ENCODE measurements at places on chromosomes 7 and 10.

DNA sequence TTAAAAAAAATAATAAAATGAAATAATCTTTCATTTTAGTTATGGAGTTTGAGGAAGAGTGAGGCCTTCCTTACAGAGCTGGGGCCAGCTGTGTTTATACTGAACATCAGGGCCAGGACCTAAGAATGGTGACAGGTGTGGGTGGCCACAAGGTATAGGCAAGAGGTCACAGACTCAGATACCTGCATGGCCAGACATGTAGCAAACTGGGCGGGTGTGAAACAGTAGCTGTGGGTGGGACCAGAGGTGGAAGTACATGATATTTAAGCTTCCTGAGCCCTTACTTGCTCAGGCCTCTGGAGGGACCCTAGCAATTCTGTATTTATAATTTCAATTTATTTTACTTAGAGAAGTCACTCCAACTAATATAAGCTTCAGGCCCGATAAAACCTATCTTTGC, 27.7 kb upstream of the CAMK1D start:
- DNase-seq = no peak

DNA sequence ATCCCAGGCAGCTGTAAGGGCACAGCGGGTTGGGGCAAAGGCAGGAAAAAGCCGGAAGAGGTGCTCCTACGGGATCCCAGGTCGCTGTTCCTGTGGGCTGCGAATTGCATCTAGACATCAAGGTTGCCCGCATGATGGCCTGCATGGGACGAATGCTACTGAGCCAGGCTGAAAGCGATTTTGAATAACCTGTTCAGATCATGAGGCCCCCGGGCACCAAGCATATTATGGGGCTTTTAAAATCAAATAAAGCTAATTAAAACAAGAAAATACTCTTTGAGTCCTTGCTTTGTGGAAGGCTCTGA, 37.1 kb downstream of the CAMK2B start:
- no peak for DNase-seq

DNA sequence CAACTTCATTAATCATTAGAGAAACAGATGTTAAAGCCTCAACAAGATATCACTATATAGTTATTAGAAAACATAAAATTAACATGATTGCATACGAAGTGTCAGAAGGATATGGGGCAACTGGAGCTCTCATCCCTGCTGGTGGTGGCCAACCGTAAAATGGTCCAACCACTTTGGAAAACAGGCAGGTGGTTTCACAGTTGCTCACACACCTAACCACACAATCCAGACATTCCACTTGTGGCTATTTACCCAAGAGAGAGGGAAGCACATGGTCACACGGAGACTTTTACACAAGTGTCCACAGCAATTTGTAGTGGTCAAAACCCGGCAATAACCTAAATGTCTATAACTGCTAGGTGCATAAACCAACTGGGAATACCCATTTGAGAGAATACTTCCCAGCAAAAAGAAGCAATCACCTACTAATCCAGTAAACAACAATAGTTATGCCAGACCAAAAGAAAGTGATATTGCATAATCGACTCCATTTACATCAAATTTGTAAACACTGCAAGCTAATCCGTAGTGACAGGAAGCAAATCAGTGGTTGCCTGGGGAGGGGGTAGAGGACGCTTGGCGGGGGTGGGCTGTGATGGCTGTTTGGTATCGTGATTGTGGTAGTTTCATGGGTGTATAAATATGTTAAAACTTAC, 91.8 kb downstream of the LARP4B start:
- DNase-seq = no peak

DNA sequence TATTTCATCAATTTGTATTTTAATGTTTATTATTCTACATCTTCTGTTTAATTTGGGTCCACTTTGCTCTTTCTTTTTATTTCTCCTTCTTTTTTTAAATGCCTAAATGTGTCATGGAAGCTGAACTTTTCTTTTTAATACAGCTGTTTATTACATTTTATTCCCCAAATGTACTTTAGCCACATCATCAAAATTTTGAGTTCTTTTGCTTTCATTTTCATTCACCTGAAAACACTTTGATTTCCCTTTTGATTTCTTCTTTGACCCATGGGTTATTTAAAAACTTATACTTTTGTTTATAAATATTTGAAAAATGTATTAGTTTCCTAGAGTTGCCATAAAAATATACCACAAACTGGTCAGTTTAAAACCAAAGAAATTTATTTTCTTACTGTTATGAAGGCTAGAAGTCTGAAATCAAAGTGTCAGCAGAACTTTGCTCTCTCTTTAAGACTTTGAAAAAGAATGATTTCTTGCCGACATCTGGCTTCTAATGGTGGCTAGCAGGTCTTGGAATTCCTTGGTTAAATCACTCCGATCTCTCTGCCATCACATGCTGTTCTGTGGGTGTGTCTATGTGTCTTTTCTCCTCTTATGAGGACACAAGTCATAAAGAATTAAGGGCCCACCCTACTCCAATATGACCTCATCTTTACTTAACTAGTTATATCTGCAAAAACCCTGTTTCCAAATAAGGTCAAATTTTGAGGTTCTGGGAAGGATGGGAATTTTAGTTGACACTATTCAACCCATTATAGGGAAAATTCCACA, 225.5 kb downstream of the ANKRD7 start:
- no peak for DNase-seq

DNA sequence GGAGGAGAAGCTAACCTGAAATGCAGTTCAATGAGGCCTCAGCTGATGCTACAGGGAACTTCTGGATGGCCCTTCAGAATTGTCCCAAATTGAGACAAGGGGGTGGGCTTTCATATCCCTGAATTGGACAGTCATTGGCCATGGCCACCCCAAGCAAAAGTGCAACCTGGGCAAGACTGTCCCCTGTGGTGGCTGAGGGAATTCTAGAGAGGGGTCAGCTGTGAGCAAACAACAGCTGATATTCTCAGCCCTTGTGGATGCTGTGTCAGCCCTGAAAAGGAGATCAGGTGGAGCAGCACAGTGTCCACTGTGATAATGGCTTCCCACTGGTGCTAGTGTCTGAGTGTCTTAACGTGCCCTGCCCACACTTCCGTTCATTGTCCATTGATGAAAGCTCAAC, 76.6 kb downstream of the SLC16A9 start:
- no peak for DNase-seq

GRCh38 chr7:89966067-89966664, 188.1 kb upstream of the STEAP1 start:
- DNase-seq = no peak

DNA sequence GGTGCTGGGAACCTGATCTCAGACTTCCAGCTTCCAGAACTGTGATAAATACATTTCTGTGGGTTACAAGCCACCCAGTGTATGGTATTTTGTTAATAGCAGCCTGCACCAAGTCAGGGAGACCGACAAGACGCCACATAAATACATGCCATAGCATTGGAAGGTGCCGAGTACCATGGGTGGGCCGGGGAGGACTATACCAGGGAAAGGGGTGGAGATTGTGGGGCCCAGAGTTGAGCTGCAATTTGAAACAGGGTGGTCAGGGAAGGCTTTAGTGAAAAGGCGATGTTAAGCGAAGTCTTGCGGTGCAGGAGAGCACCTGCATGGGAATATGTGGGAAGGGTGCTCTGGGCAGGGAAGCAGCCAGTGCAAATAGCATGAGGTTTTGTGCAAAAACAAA, 88.9 kb upstream of the LRRC4 start:
- DNase-seq = no peak

DNA sequence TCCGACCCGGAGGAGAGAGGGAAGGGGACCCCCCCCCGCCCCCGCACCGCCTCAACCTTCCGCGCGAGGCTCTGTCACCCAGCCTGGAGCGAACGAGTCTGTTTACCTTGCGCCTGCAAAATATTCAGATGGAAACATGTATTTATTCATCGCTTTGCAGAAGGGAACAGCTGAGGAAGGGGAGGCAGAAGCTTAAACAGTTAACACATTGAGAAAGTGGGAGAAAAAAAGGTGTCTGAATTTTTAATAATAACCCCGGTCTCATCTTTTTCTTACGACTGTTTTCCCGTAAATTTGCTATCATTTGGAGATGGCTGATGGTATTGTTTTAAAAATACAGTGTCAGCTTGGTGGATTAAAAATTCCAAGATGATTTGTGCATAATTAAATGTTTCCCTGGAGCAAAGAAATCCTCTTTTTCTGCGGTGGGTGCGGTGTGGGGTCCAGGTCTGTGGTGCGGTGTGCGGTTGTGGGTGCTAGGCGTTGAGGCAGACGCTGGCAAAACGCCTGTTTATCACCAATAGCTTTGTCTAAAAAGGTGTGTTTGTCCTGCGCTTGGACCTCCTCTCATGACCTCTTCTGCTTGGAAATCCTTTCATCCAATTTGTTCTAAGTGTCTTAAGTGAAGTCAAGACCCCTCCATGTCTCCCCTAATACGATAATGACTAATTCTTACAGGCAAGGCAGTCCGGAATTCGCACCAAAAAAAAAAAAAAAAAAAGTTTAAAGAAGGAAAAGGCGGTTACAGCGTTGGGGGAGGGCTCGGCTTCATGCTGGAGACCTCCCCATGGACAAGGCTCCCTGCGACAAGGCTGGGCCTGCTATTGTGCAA, 1.6 kb downstream of the UNCX start:
- DNase-seq = no peak

- no peak for DNase-seq
Measured at GRCh38 chr7:140732416-140732815, 35.9 kb downstream of the NDUFB2 start.

GRCh38 chr10:3879073-3879472, 94.1 kb upstream of the KLF6 start:
- DNase-seq = no peak

GRCh38 chr7:90413185-90413528, 9.9 kb downstream of the CLDN12 start:
- no peak for DNase-seq

- DNase-seq = no peak
Measured at GRCh38 chr7:159023206-159023605, 121.5 kb downstream of the VIPR2 start.

DNA sequence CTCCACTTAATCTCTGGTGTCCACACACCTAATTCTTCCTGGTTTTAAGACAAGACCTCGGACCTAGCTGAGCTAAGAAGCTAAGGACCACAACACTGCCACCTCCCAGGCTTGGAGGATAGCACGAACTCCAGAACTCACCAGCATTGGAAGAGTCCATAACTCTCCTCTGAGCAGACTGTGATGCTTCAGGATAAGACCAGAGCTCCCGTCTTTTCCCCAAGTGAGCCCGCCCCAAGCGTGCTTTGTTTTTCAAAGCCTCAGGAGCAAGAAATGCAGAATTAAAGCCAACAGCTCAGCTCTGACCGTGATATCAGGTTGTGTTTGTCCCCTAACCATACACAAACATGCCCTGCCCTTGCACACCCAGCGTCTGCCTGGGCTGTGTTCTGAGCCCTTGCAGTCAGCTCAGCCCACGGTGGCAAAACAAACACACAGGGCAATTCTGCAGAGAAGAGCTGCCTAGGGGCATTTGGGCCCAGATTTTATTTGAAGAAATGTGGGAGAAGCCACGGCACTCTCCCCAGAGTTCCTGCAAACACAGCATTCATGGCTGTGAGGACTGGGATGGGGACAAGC, 145.4 kb downstream of the WDR11 start:
- DNase-seq = no peak

DNA sequence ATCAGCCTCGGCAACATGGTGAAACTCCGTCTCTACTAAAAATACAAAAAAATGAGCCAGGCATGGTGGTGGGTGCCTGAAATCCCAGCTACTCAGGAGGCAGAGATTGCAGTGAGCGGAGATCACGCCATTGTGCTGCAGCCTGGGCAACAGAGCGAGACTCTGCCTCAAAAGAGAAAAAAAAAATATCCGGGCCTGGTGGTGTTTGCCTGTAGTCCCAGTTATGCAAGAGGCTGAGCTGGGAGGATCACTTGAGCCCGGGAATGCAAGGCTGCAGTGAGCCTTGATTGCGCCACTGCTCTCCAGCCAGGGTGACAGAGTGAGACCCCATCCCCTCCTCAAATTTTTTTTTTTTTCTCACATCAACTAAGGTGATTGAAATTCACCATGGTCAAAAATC, 42.8 kb downstream of the CDC123 start:
- no peak for DNase-seq

- no peak for DNase-seq
Measured at GRCh38 chr7:66182920-66183319, 22.2 kb upstream of the TPST1 start.

DNA sequence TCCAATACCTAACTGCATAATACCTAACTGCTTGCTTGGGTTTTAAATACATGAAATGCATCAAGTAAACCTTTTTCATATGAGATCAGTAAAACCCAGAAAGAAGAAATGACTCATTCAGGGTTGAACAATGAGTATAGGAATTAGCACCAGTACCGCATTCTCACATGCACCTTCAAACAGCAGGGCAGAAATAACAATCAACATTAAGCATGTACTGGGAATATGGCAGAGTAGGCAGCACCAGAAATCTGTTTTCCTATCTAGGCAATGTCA, 850.3 kb upstream of the SORCS1 start:
- no peak for DNase-seq

GRCh38 chr7:70972693-70973092, 159.3 kb upstream of the GALNT17 start:
- DNase-seq = no peak

DNA sequence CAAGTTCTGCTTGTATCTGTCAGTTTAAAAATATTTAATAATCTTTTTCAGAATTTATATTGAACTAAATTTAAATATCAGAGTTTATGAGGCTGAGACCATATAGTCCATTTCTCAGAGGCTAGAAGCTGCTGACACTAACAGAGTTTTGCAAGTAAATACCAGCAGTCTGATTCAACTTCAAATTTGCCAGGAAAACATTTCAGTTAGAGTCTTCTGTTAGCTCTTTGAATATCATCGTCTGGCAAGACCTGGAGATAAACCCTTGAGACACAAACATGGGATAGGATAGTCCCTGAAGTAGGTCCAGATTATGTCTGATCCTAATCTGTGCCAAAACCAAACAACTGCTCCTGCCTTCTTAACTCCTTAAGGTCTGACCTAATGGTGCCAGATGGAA, 472.8 kb upstream of the STEAP1 start:
- no peak for DNase-seq

DNA sequence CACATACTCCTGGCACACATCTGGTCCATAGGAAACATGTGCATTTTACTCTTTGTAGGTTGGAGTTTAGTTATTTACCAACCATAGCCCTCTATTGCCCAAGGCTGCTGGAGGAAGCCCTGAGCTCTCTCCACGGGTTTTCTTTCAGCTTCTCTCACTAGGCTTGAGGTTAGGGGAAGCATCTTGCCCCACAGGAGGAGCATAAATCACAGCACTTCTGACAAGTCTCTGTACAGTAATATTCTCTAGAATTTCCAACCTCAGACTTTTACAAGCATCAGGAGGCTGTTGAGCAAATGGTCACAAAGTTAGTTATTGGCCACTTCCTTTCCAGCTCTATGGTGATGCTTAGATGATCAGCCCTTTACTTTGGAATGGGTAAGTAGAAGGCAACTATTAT, 122.9 kb upstream of the GLI3 start:
- DNase-seq = peak; percentile 75

- no peak for DNase-seq
Measured at GRCh38 chr7:128148676-128149075, 92.4 kb upstream of the LEP start.

- DNase-seq = no peak
Measured at GRCh38 chr10:133150226-133150625, 9.8 kb upstream of the KNDC1 start.

GRCh38 chr7:21767300-21767900, 178.3 kb downstream of the CDCA7L start:
- DNase-seq = peak; percentile 71

GRCh38 chr10:92550924-92551323, 23.0 kb downstream of the IDE start:
- no peak for DNase-seq

Measured in EH (cell line).